ENCODE measurements at places on chromosomes 7 and 10.

- DNase-seq, result no peak
These were observed 128.8 kb upstream of the SAMD8 start for GRCh38 chr10:74982634-74982982.

DNA sequence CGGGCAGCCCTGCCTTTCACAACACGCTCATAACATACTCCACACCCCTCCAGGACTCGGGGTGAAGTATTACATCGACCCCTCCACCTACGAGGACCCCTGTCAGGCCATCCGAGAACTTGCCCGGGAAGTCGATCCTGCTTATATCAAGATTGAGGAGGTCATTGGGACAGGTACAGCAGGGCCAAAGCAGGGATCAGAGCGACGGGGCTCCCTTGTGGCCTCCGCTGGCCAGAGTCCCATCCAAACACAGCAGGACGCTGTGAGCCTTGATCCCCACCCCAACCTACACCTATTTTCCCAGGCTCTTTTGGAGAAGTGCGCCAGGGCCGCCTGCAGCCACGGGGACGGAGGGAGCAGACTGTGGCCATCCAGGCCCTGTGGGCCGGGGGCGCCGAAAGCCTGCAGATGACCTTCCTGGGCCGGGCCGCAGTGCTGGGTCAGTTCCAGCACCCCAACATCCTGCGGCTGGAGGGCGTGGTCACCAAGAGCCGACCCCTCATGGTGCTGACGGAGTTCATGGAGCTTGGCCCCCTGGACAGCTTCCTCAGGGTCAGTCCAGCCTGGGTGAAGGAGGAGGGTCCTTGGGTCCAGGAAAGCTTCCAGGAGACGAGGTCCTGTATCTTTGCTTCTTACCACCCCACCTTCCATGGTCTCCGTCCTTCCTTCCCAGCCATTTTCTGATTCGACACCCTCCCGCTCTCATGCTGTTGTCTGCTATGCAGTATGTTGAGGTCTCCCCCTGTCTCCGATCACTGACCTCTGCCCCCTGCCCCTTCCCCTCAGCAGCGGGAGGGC lies 13.5 kb downstream of the EPHB6 start:
- no peak for DNase-seq

- DNase-seq, result no peak
These were observed 672.9 kb downstream of the MAGI2 start for GRCh38 chr7:78780560-78780959.

- DNase-seq, result no peak
These were observed 29.4 kb downstream of the CDK14 start for GRCh38 chr7:90625562-90625961.

- DNase-seq, result no peak
These were observed 177.0 kb downstream of the DNAH11 start for GRCh38 chr7:21719846-21720245.

- DNase-seq, result no peak
These were observed 4.8 kb downstream of the IMPDH1 start for GRCh38 chr7:128404886-128405470.

DNA sequence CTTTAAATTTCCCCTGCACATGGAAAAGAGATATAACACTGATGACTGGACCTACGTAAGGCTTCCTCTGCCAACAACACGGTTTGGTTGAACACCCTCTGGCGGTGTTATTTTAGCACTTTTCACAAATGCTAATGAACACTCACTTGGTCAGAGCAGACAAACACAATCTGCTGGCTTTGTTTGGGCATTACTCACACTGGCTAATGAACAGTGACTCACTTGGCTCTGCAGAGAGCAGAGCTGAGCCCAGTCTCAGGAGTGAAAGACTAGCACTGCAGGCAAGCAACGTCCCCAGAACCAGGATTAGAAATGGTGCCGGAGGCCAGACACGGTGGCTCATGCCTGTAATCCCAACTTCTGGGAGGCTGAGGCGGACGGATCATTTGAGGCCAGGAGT lies 430.8 kb downstream of the PLXNA4 start:
- no peak for DNase-seq

All from CD4-positive, alpha-beta T cell treated with Interleukin-15 for 4 hours (primary cell).